Activated naive CD4-positive, alpha-beta T cell treated with anti-CD3 and anti-CD28 coated beads, Interleukin-2, amount 50 U/mL, for 16 hours (primary cell): ENCODE measurements at places on chromosomes 11 and 22.

DNA sequence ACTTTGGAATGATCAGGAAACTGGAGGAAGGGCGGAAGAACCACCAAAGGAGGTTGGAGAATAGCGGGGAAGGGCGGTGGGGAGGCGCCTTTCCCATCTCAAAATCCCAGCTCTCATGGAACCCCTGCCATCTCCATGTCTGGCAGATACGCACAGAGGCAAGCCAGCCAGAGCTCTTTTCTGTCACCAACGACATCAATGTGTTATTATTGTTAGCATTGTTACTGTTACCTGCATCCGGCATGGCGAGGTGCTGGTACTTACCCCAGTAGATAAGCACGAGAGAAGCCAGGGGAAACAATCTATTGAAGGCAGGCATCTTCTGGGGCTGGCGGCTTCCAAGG is 969 bp downstream of the SCN3B start:
- no peak for DNase-seq

GRCh38 chr11:2704896-2705606 is 5.3 kb upstream of the KCNQ1OT1 start:
- DNase-seq: no peak

GRCh38 chr11:16632295-16633200 is 105.9 kb upstream of the C11orf58 start:
- DNase-seq: no peak

DNA sequence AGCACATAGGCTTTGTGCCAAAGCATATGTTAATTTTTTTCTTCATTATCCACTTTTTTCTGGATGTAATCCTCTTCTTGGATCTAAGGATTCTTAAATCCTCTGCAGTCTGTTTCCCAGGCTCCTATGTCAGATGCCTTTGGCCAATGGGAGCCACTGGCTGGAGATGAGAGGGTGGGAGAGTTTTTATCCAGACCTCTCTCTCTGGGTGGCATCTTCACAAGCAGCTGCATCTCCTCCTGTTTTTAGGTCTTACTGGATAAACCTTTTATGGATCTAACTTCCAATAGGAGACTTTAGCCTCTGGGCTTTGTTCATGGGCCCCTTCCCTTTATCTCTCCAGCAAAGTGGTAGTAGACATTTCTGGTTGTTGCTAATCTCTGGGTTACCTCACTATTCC is 22.4 kb upstream of the MPPED2 start:
- no peak for DNase-seq

- DNase-seq: no peak
Observed at GRCh38 chr22:49735411-49735900, 92.2 kb downstream of the BRD1 start.
